ENCODE measurements at places on chromosomes 2 and 18. TPM values are rescaled to one million over a fixed set of nuclear protein-coding genes. Genes with fewer than 3 reads are reported as not detected.

- DNase-seq = peak; percentile 93
These were observed 249.0 kb downstream of the TRIB2 start for GRCh38 chr2:12965540-12966269.

- no peak for DNase-seq
These were observed 74.1 kb downstream of the RND3 start for GRCh38 chr2:150413366-150413765.

Gene RBM43
- total RNA-seq = 4.9 TPM

GRCh38 chr2:240401781-240402551 lies 33.5 kb upstream of the GPC1 start:
- DNase-seq = no peak

GRCh38 chr2:232879618-232880494 lies 9.8 kb downstream of the SNORC start:
- DNase-seq = no peak

GRCh38 chr2:28129955-28130695 lies 239.6 kb downstream of the BABAM2 start:
- DNase-seq = no peak

Gene ADGRF3
- not detected for total RNA-seq

Gene TM4SF20
- not detected for total RNA-seq

- DNase-seq = no peak
These were observed 359.3 kb downstream of the CMPK2 start for GRCh38 chr2:6506361-6506794.

Gene KCNJ13
- 2.3 TPM for total RNA-seq

DNA sequence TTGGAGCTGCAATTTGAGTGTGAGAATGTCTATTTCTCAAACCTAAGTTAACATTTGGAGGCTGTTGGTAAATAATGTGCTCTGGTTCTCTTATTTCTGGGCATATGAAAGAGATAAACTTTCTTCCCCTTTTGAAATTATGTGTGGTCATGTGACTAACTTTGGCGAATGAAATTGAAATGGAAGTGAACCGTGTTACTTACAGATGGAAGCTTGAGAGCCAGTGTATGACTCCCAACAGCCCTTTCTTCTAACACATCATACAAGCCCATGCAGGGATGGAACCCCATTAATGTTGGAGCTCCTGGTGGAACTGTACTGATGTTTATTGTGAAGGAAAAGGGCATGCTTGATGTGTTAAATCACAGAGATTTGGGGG lies 725.8 kb downstream of the TSN start:
- no peak for DNase-seq

DNA sequence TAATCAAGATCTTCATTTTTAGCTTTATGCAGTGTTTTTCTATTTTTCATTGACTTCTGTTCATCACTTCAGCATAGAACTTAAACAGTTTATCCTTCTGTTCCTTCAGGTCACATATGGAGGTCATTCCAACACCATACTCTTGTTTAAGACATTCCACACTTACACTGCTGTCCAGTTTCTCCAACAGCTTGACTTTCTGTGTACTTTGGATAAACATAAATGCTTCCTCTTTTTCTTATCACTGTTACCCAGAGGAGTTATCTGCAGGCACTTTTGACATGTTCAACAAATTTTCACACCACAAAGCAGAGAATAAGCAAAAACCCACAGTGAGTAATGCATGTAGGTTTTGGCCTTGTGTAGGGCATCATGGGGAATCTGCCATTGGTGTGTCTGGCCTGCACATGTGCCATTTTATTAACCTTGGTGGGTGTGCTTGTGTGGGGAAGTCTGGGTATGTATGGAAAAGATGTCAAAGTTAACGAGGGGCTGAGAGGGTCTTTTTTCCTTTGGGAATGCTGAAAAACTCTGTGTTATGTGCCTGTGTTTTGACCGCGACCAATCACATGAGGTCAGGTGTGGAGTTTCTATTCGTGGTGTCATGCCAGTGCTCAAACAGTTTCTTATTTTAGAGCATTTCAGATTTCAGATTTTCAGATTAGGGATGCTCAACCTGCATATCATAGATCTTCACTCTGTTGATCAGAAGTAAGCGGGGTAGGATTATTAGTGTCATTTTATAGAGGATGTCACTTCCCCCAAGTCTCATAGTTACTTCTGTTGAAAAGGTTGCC lies 53.9 kb upstream of the ACVR1 start:
- DNase-seq = no peak

DNA sequence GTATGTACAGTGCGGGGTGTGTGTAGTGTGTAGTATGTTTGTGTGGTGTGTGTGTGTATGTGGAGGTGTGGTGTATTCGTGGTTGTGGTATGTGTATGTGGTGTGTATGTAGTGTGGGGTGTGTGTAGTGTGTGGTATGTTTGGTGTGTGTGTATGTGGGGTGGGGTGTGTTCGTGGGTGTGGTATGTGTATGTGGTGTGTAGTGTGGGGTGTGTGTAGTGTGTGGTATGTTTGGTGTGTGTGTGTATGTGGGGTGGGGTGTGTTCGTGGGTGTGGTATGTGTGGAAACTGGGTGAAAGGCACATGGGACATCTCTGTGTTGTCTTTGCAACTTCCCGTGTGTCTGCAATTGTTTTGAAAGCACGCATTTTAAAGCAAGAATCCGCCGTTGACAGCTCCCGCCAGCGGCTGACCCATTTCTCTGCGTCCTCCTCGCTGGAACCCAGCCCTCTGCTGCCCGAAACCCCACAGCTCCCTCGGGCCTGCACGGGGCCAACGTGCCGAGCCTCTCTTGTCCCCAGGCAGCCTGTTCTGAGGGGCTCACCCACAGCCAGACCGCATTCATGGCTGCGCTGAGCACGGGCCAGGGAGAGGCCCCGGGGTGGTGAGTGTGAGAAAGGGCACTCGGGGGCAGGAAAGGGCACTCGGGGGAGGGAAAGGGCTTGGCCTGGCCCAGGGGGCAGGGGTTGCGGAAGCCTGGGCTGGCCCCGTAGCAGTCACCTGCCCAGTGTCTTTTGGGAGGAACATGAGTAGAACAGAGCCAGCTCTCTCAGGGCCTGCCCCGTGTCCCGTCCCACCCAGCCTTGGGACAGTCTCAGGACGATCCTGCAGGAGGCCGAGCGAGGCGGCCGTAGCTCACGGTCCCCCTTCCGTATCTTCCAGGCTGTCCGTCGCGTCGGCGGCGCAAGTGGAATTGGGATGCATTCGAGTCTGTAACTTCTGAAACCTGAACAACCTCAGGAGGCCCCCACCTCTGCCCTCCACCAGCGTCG lies 61.4 kb downstream of the TWIST2 start:
- DNase-seq = no peak

DNA sequence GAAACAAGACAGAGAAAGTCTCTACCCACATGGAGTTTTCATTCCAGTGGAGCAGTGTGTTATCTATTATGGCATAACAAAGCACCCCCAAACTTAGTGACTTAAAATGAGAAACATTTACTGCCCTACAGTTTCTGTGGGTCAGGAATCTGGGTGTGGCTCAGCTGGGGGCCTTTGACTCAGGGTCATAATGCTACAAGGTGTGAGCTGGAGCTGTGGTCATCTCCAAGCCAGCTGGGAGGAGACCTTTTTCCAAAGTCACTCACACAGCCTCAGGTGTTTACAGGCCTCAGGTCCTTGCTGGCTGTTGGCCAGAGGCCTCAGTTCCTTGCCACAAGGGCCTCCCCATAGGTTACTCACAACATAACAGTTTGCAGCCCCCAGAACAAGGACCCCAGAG lies 169.2 kb downstream of the ETAA1 start:
- no peak for DNase-seq

Gene FAM228B
- total RNA-seq = 4.0 TPM

All from SK-MEL-5 (cell line).